ENCODE measurements at places on chromosomes 16 and 17.

DNA sequence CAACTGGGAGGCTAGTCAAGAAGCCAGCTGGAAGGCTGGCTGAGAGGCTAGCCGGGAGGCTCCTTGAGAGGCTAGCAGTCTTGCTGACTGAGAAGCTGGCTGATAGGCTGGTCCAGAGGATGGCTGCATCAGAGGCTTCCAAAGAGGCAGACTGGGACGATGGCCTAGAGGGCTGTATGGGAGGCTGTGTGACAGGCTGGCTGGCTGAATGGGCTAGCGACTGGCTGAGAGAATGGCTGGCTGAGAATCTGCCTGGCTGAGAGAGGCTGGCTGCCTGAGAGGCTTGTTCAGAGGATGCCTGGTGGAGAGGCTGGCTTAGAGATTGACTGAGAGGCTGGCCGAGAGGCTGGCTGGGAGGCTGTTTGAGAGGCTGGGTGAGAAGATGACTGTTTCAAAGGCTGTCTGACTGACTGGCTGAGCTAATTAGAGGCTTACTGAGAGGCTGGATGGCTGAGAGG lies 34.8 kb upstream of the ACSM2B start:
- DNase-seq, result no peak

DNA sequence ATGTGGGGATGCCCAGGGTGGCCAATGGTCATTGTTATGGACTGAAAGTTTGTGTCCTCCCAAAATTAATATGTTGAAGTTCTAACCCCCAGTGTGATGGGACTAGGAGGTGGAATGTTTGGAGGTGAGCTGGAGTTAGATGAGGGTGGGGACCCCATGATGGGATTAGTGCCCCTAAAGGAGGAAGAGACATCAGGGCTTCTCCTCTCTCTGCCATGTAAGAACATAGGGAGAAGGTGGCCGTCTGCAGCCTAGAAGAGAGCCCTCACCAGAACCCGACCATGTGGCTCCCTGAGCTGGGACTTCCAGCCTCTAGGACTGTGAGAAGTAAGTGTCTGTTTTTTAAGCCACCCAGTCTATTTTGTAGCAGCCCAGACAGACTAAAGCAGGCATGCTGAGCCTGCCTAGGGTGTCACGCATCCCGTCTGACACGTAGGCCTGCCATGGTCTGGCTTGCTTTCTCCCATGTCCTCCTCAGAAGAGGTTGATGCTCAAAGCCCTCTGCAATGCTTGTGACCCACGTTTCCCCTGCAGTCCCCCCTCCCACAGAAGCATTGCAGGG lies 4.0 kb upstream of the PRPSAP1 start:
- DNase-seq, result no peak

DNA sequence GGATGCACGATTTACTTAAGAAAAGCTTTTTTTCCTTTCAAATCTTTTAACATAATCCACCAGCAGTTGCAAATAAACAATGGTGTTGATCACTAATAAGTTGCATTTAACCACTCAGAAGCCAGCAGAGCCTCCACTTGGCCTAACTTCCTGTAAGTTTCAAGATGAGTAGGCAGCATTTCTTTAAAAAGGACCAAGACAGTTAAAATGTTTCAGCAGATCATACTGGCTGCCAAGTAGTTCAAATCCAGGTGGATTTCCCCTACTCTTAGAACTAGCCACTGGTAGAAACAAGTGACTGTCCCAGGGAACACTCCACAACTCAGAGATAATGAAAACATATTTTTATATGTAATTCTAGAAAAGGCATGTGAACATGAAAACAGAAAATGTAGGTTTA lies 17.0 kb upstream of the RFFL start:
- DNase-seq, result no peak

GRCh38 chr16:19434584-19434983 lies 16.9 kb downstream of the TMC5 start:
- no peak for DNase-seq

DNA sequence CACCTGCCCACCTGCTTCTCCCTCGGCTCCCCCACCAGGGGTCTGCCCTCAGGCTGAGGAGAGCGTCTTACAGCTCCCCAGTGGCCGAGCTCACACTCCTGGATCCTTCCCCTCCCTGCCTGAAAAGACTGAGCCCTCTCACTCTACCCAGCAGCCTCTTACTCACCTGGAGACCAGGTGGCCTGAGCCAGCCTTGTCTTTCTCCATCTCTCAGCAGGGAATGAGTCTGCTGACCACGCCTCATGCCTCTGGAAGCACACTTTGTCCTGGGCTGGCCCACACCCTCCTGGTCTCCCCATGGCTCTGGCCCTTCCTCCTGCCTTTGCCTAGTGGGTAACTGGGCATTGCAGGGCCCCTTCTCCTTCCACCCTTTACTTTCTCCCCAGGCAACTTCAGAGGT lies 177.2 kb downstream of the ENGASE start:
- no peak for DNase-seq
